Stimulated activated CD8-positive, alpha-beta memory T cell treated with anti-CD3 and anti-CD28 coated beads, Interleukin-4, amount 100 ng/mL, for 1 hour (primary cell): ENCODE measurements at places on chromosomes 1 and 21.

- no peak for DNase-seq
These were observed 481.3 kb downstream of the CAMTA1 start for GRCh38 chr1:7266561-7266960.

DNA sequence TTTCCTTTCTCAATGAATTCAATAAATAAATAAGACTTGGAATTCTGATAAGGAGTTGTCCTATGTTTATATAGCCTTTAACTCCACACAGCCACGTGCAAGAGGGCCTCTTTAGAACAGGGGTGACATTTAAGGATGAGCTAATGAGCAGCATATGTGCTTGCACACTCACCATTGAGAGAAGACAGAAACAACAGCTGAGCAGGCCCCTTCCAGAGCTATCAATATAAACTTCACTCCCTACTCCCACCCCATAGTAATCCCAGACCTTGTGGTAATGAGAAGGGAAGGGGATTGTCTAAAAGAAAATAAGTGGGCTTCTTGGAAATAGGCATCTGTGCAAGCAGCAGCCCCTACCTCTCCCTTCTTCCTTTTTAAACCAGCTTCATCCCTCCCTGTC, 176.0 kb downstream of the SEC16B start:
- no peak for DNase-seq

- DNase-seq, result no peak
These were observed 485 bp downstream of the SIPA1L2 start for GRCh38 chr1:232629250-232630046.

- DNase-seq, result no peak
These were observed 107.5 kb upstream of the SIM2 start for GRCh38 chr21:36591326-36591970.

GRCh38 chr1:34739613-34740012, 15.2 kb upstream of the GJB5 start:
- no peak for DNase-seq

GRCh38 chr1:160171980-160172379, 18.4 kb upstream of the CASQ1 start:
- no peak for DNase-seq

DNA sequence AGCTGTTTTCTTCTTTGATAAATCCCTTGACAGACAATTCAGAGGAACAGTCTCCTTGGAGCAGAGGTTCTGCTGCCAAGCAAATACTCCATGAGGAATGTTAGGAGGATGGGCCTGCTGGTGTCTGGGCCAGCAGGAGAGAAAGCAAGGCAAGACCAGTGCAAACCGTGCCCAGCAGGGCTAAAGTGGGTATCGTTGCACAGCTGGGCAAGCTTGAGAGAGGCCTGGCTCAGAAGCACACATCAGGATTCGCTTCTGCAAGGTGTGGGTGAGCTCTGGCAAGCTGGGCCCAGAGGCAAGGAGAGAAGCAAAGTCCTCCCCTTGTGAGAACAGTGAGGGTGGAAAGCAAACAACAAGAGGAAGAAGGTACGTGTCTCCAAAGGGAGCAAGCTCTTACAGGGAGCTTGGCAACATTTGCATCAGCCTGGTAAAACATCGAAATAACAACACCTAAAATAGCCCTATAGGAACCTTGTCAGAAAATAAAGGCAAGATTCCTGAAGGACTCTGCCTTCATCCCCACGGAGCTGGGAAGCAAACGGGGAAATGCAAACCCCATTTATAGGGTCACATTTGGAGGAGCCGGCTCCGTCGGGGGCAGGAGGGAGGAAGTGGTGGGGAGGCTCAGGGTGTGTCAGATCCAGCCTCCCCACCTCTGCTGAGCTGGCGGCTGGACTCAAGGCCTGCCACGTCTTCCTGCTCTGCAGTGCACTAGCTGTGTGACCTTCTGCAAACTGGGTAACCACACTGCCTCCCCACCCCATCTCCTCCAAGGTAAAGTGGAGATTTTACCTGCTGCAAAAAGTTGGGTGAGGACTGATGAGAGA, 62.3 kb upstream of the HIVEP3 start:
- no peak for DNase-seq

DNA sequence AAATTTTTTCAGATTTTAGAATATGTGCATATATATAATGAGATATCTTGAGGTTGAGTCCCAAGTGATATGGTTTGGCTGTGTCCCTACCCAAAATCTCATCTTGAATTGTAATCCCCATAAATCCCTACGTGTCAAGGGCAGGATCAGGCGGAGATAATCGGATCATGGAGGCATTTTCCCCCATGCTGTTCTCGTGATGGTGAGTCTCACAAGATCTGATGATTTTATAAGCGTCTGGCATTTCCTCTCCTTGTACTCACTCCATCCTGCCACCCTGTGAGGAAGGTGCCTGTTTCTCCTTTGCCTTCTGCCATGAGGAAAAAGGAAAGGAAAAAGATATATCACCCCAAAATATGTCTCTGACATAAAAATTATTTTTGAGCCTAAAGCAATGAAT, 64.6 kb downstream of the TOR3A start:
- DNase-seq, result no peak

DNA sequence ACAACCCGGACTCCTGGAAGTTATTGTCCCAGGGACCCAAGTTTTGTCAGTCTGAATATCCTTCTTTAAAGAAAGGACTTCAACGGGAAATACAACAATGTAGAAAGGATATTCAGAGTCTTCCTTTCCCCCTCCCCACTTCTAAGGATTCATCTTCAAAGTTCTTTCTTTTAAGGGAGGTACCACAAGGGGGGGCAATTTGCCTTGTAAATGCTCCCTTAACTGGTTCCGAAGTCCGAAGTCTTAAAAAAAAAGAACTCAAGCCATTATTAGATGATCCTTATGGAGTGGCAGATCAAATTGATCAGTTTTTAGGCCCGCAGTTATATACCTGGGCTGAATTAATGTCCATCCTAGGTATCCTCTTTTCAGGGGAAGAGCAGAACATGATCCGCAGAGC, 47.0 kb downstream of the SERINC2 start:
- DNase-seq, result no peak

DNA sequence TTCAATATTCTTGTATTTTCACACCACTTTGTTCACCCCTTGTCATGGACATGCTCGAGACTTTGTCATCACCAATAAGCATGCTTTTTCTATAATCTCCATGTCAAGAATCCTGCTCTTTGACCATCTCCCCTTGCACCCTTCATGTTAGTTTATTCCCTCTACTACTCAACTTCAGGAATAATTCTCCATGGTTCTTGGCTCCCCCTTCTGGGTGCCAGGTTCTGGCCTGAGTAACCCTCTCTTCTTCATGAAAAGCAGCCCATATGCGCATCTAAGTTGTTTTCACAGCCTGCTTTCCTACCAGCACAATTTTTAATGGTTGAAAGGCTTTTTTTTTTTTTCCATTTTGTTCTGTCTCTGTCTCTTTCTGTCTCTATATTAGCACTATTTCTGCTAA, 160.7 kb downstream of the LEPR start:
- no peak for DNase-seq

- DNase-seq, result no peak
These were observed 132.0 kb upstream of the CTTNBP2NL start for GRCh38 chr1:112264010-112264409.

DNA sequence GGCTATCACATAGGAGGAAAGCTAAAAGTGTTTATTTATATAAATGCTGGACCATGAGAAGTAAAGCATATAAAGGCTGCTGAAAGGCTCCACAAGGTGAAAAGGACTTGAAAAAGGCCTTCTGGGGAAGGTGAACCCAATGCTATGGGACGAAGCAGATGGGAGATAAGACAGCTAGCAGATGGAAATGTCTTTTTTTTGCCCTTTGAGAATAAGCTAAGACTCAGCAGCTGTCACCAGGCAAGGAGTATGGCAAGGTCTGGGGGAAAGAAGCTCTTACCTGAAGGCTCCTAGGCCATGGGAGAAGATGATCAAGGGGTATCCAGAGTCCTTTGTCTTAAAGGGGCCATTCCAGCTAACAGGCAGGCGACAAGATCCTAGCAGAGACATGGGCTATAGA, 9.9 kb downstream of the PAFAH2 start:
- no peak for DNase-seq

- no peak for DNase-seq
These were observed 715 bp upstream of the ARTN start for GRCh38 chr1:43932786-43933385.

DNA sequence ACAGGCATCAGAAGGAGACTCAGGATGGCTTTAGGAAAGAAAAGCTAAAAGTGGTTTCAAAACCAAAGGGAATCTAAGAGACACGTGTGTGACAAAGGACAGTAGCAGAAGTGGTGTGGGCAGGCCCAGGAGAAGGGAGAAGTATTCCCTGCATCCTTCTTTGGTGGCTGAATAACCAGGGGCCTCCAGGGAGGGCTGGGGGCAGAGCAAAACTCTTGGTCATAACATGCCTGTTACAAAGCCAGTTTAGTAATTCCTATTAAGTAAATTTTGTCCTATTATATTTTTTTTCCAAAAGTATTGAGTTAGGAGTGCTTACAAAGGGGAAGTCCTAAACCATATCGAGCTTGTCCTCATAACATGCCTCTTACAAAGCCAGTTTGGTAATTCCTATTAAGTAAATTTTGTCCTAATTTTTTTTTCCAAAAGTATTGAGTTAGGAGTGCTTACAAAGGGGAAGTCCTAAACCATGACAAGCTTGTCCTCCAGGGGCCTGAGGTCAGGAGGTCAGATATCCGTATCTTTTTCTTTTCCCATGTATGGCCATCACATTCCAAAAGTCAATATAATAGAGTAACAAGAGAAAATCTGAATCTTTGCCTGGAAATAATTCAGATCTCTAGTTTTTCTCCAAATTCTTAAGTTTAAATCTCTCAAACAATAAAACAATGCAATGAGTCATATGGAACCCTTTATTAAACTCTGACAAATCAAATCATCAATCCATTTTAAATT, 509.2 kb downstream of the LTN1 start:
- no peak for DNase-seq

DNA sequence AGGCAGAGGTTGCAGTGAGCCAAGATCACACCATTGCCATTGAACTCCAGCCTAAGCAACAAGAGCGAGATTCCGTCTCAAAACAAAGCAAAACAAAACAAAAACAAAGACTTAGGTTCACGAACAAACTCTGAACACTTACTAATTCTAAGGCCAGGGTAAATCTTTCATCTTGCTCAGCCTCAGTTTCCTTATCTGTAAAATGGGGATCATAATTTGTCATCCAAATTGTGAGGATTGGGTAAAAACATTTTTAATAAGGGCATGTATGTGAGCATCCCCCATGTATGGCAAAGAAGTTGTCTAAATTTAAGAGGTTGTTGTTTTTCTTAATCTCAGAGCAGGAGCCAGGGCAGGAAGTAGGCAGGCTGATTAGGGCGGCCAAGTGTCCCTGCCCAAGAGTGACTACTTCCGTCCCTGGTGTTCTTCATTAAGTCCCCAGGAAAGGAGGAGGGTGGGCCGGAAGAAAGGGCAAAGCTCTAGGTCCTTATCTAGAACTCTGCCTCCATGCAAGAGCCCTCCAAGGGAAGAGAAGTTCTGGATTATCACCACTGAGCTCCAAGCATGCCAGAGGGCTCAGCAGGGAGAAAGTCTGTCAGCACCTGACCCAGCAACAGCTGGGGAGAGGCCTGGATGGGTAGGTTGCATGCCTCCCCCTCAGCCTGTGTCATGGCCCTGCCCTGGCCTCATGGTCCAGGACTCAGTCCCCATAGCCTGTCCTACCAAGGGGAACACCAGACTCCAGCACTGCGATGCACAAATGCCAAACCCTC, 49.9 kb upstream of the CLIC4 start:
- no peak for DNase-seq

DNA sequence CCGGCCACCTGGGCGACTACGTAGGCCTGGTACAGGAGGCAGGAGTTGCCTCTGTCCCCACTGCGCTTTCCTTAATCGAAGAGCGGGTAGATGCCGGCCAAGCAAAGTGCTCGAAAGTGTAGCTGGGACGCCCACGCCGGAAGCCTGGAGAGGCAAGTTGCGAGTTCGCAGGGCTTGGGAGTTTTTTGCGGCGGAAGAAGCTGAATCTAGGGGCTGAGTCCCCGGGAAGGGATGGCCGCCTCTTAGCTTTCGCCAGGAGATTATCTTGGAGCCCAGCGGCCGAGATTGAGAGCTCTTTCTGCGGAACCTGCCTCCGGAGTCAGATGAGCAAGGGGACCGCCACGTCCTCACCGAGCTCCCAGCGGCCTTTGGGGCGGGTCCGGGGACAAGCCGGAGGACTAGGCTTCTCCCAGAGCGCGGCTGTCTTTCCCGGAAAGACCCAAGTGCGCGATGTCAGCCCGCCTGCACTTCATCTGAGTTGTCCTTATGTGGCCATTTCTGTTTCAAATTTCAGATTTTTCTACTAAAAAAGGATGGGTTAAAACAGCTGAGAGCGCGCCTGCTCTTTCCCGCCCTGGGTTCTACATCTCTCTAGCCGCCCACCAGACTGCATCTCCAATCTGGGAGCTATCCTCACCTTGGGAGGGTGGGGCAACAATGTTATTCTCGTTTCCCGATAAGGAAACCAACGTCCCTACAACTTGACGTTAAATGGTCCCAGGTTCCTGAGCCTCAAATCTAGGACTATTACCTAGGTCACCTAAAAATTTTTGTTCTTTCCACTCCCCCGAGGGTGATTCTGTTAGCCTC, 12.4 kb upstream of the TBX15 start:
- DNase-seq, result no peak

- DNase-seq, result no peak
These were observed 1.2 kb downstream of the HDGF start for GRCh38 chr1:156750191-156750672.

GRCh38 chr1:14366091-14367018, 232.1 kb upstream of the KAZN start:
- DNase-seq, result no peak

DNA sequence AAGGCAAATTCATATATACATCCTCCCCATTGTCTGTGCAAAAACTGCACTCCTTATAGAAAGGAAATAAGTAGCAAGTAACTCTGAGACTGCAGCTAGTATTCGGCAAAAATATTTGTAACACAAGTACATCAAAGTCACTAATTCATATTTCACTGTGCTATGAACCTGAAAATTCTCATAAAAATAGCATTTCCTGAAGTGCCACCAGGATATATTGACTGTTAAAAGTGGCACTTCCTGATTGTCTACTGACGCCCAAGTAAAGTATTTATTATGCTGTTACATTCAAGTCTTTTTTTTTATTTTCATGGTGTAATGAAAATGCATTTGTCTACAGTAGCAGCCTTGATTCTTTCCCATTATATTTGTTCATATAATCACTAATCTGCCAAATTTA, 673.8 kb downstream of the PTPRC start:
- DNase-seq, result no peak

DNA sequence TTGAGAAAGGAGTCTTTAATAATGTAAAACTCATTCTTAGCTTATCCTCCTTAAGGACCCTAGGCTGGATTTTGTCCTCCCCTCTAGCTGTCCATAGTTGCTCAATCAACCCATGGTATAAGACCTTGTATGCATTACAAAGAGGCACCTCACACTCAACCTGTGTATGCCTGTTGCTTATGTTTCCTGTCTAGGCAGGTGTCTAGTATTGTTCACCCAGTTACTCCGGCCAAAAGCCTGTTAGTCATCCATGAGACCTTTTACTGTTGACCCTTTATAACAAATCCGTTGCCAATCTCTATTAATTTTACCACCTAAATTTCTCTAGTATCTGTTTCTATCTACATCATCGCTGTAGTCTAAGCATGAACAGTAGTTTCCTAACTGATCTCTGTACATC, 3.7 kb downstream of the LYPLAL1 start:
- no peak for DNase-seq
